Osteoblast (primary cell): ENCODE measurements at places on chromosomes 3 and 15.

GRCh38 chr3:8668216-8668615 lies 23.6 kb upstream of the SSUH2 start:
- H3K27me3 ChIP-seq = peaks cover 17% of the 10 kb centered on the region
- H3K27ac ChIP-seq = no peak overlapping the region
- H3K4me1 ChIP-seq = no peaks in the 10 kb centered on the region
- H3K4me3 ChIP-seq = no peak overlapping the region
- DNase-seq = peak; percentile 80
- no peaks in the 10 kb centered on the region for H3K36me3 ChIP-seq

DNA sequence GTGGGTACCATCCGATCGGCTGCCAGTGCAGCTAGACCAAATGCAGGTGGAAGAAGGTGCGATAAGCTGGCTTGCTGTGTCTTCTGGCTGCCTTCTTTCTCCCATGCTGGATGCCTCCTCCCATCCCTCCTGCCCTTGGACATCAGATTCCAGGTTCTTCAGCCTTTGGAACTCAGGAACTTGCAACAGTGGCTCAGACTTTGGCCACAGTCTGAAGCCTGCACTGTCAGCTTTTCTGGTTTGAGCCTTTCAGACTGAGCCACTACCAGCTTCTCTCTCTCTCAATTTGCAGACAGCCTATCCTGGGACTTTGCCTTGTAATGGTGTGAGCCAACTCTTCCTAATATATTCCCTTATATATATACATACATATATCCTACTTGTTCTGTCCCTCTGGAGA lies 485.5 kb downstream of the FHIT start:
- no peaks in the 10 kb centered on the region for H3K4me1 ChIP-seq
- H3K4me3 ChIP-seq = no peak overlapping the region
- H3K27ac ChIP-seq = no peak overlapping the region

DNA sequence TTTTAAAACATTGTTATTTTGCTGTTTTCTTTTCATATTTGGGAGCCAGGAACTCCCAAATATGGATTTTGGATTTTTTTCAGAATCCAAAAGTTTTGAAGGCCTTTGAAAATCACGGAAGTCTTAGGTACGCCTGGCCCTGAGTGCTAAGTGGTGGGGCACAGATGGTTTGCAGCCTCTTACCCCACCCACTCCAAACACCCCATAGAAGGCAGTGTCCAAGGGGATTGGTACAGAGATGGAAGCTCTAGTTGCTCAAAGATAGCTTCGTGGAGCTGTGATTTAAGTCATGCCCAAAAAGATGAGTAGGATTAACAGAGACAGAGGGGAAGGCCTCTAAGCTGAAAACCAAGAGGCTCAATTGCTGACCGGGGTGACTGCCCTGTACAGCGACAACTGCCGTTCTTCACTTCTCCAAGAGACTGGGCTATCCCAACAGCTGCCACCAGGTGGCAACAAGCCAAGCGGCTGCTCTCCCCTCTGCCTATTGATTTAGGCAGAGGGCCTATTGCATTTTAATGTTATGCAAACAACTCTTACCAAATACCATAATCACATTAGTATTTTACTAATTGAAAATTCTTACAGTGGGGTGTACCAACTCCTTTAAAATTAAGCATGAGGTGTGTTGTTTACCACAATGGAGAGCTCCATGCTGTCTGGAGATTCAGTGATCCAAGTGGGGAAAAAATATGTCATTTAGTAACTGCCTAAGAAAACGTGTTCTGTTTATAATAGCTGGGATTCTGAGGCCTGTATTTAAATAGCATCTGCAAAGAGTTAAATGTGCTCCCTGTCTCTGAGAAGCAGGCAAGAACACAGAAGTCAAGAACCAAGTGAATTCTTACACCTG lies 64.0 kb upstream of the C15orf61 start:
- no peak overlapping the region for H3K27ac ChIP-seq
- DNase-seq = peak; percentile 87
- no peaks in the 10 kb centered on the region for H3K36me3 ChIP-seq
- peaks cover 5% of the 10 kb centered on the region for H3K4me1 ChIP-seq
- H3K4me3 ChIP-seq = no peak overlapping the region

- peak within 1 kb of the TSS; percentile 89 for H3K4me3 ChIP-seq
- DNase-seq = peak; percentile 89
- peak within 1 kb of the TSS; percentile 92 for H3K27ac ChIP-seq
- H3K4me1 ChIP-seq = peaks cover 6% of the 10 kb centered on the region
These were observed at the start of the genes BBS4 and HIGD2B for GRCh38 chr15:72685925-72686794. TSS of gene BBS4 (plus strand) at chr15:72686207. CDS start at chr15:72686228, 21 bp downstream. TSS of gene HIGD2B (minus strand) at chr15:72686182. CDS start at chr15:72676374, 9,808 bp downstream.

GRCh38 chr15:39363761-39364586 lies 216.9 kb upstream of the THBS1 start:
- H3K27me3 ChIP-seq = no peaks in the 10 kb centered on the region
- peaks cover 79% of the 10 kb centered on the region for H3K4me1 ChIP-seq
- no peak overlapping the region for H3K4me3 ChIP-seq
- DNase-seq = no peak

DNA sequence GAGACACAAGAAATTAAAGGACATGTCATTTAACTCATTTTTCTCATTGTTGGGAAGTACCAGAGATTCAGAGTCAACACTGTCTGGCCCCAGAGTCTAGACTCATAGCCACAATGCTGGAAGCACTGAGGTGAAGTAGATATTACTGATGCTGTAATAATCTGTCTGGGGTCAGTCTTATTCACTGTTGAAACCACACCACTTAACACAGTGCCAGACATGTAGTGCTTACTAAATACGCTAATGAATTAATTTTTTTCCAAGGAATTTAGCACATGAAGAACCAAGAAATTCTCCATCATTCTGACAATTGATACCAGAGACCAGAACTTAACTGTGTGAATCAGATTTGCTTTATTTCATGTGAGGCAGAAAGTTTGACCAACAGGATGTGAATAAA lies 150.8 kb upstream of the STAC start:
- DNase-seq = no peak
- H3K4me3 ChIP-seq = no peak overlapping the region
- no peak overlapping the region for H3K27ac ChIP-seq

GRCh38 chr3:67048067-67048714 lies 50.1 kb downstream of the KBTBD8 start:
- H3K27me3 ChIP-seq = no peaks in the 10 kb centered on the region
- no peak overlapping the region for H3K4me3 ChIP-seq
- DNase-seq = no peak
- H3K36me3 ChIP-seq = no peaks in the 10 kb centered on the region
- no peak overlapping the region for H3K27ac ChIP-seq

DNA sequence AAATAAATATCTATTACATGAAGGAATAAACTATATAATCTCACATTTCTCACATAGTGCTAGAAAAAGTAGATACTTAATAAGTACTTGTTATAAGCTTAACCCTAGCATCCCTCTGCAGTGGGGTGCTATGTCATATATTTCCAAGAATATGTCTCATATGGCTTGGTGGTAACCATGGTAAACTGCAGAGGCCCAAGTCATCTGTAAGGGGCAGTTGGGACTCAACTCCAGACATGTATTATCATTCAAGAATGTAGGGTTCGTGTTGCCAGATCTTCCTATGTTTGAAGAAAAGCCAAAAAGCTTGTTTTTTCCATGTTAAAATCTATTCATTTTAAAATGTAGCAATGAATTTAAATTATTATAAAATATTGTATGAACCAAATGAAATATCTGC lies 46.2 kb downstream of the ZNF385D start:
- no peak overlapping the region for H3K4me3 ChIP-seq
- no peak for DNase-seq
- no peaks in the 10 kb centered on the region for H3K36me3 ChIP-seq
- no peaks in the 10 kb centered on the region for H3K27me3 ChIP-seq
- H3K27ac ChIP-seq = no peak overlapping the region

DNA sequence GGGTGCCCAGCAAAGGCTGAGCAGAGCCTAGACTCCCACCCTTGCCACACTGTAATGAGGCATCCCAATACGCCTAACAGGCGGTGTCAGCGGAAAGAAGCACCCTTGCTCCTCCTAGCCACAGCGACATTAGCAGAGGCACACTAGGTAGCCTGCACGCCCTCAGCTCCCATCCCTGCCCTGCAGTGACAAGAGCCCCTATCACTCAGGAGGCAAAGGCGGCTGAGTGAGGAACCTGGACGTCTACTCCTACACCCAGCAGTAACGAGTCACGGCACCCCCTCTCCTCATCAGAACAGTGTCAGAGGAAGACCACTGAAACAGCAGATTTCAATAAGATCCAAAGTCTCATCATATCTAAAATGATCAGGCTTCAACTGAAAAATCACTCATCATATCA lies 12.0 kb upstream of the MAP6D1 start:
- H3K27ac ChIP-seq = no peak overlapping the region
- H3K4me1 ChIP-seq = no peaks in the 10 kb centered on the region
- DNase-seq = no peak
- H3K36me3 ChIP-seq = peaks cover 44% of the 10 kb centered on the region
- H3K4me3 ChIP-seq = no peak overlapping the region

DNA sequence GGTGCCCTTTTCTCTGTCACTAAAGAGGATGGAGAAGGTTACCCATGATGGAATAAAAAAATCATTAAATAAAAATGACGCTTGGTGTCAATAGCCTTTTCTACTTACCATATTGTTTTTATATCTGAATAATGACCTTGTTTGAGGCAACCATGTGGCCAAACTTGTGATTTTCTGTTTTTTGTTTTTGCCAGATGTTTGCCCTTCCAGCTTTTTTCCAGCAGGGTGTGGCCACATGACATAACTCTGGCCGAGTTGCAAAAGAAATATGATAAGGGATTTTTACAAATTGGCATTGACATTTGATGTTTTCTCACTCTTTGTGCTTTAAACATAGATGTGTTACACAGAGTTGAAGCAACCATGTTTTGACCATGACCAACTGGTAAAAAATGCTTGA lies 39.7 kb upstream of the EPHA3 start:
- H3K36me3 ChIP-seq = no peaks in the 10 kb centered on the region
- H3K4me3 ChIP-seq = no peak overlapping the region
- no peak for DNase-seq
- no peaks in the 10 kb centered on the region for H3K27me3 ChIP-seq
- H3K4me1 ChIP-seq = no peaks in the 10 kb centered on the region
- H3K27ac ChIP-seq = no peak overlapping the region

- H3K4me3 ChIP-seq = peak overlapping the region; percentile 89
- H3K27ac ChIP-seq = peak overlapping the region; percentile 83
- peaks cover 6% of the 10 kb centered on the region for H3K4me1 ChIP-seq
- peak; percentile 80 for DNase-seq
These were observed 1.3 kb downstream of the TCF12 start for GRCh38 chr15:56919609-56920366.

GRCh38 chr3:133820129-133820528 lies 14.5 kb downstream of the SRPRB start:
- DNase-seq = no peak
- H3K36me3 ChIP-seq = peaks cover 84% of the 10 kb centered on the region
- H3K27ac ChIP-seq = no peak overlapping the region
- peaks cover 8% of the 10 kb centered on the region for H3K4me1 ChIP-seq
- H3K27me3 ChIP-seq = no peaks in the 10 kb centered on the region

DNA sequence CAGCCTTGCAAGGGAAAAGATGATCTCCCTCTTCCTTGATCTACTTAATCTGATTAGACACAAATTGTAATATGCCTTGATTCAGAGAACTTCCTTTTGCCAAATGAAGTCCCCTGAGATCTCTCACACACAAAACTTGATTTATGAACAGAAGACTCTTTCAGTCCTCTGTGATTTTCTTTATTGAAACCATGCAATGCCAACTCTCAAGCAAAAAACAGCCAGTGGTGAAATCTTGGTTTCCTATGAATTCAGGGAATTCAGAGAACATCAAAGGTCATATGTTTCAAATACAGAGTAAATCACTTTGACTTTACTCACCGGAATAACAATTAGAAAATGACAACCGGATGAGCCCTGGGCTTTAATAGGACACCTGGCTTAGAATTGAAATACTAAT lies 211.7 kb downstream of the ABHD5 start:
- H3K36me3 ChIP-seq = no peaks in the 10 kb centered on the region
- no peak for DNase-seq
- H3K27ac ChIP-seq = no peak overlapping the region
- no peaks in the 10 kb centered on the region for H3K4me1 ChIP-seq
- H3K4me3 ChIP-seq = no peak overlapping the region
- H3K27me3 ChIP-seq = no peaks in the 10 kb centered on the region

- peak; percentile 26 for DNase-seq
- H3K27ac ChIP-seq = no peak overlapping the region
- H3K27me3 ChIP-seq = no peaks in the 10 kb centered on the region
- H3K4me3 ChIP-seq = no peak overlapping the region
- H3K4me1 ChIP-seq = no peaks in the 10 kb centered on the region
These were observed 47.0 kb upstream of the PPIB start for GRCh38 chr15:64209680-64210334.

DNA sequence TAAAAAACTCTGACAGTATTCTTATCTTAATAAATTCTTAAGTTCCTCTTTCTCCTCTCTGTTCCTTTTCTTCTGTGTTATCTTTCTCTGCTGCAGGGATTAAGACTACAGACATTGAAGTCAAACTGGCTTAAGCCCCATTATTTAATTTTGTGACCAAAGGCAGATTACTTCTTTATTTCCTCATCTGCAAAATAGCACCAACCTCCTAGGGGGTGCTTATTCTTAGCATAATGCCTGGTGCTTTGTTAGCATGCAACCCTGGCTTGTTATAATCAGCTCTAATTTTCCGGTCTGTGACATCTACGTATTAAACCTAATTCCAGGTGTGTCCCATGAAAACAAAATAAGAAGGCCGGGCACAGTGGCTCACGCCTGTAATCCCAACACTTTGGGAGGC lies 23.8 kb downstream of the SEMA6D start:
- H3K27ac ChIP-seq = no peak overlapping the region
- no peaks in the 10 kb centered on the region for H3K4me1 ChIP-seq
- H3K27me3 ChIP-seq = no peaks in the 10 kb centered on the region
- no peak for DNase-seq
- H3K36me3 ChIP-seq = no peaks in the 10 kb centered on the region

DNA sequence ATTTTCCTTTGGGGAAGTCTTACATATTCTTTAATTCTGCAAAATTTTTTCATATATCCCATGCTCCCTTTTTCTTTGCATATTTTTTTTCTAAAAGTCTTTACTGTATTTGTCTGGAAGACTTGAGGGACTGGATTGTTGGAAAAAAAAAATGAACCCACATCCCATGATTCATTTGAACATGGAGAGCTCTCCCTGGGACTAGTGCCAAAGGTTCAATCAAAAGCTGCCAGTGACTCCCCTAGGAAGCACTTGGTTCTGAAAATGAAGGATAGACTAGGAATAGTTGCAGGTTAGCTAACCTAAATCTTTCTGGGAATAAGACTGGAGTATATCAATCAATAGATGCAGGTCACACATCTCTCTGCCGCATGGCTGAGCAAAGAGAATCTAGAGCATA lies 16.4 kb upstream of the BNC1 start:
- H3K27me3 ChIP-seq = no peaks in the 10 kb centered on the region
- no peak for DNase-seq
- no peak overlapping the region for H3K27ac ChIP-seq
- no peak overlapping the region for H3K4me3 ChIP-seq
- peaks cover 6% of the 10 kb centered on the region for H3K4me1 ChIP-seq
- H3K36me3 ChIP-seq = no peaks in the 10 kb centered on the region

GRCh38 chr3:163504974-163505373 lies 1573.3 kb downstream of the SI start:
- H3K36me3 ChIP-seq = no peaks in the 10 kb centered on the region
- peak; percentile 34 for DNase-seq
- H3K27me3 ChIP-seq = no peaks in the 10 kb centered on the region
- H3K4me1 ChIP-seq = no peaks in the 10 kb centered on the region
- H3K4me3 ChIP-seq = no peak overlapping the region
